Activated CD8-positive, alpha-beta memory T cell treated with anti-CD3 and anti-CD28 coated beads, Interleukin-2, amount 50 U/mL, for 4 hours (primary cell): ENCODE measurements at places on chromosomes 11 and 22.

DNA sequence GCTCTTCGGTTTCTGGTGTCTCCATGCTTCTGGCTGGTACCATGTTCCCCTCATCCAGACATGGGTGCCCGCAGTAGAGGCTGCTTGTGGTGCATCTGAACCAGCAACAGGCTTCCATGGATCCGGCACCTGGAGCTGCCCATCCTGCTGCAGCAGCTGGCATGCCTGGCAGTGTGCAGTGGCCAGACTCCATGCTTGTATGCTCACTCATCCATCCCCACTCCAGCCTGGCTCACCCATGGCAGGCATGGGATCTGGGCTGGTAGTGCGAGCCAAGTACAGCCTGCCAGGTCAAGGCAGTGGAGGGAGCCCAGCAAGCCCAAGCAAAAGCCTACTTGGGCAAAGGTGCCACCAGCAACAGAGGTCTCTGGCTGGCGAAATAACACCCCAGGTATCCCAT is 6.2 kb upstream of the OR5W2 start:
- no peak for DNase-seq

- DNase-seq: no peak
These were observed 14.0 kb downstream of the MPEG1 start for GRCh38 chr11:59198726-59199125.

DNA sequence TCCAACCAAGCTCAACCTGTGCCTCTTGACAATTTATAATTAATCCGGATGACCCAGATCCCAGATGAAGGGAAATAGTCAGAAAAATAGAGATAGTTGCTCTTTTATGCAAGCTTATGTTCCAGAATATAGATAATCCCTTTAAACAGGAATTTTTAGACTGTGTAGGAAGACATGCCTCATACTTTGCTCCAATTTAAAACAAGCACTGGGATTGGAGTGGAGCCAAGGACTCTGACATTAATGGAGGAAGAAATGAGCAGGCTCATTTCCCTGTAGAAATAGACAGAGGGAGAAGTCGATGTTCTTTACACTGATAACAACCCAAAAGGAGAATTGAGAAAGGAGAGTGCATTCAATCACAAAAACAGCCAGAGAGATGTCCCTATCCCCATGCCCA is 70.1 kb upstream of the LRRC55 start:
- no peak for DNase-seq

- no peak for DNase-seq
These were observed 496 bp upstream of the CST6 start for GRCh38 chr11:66011239-66011784.

DNA sequence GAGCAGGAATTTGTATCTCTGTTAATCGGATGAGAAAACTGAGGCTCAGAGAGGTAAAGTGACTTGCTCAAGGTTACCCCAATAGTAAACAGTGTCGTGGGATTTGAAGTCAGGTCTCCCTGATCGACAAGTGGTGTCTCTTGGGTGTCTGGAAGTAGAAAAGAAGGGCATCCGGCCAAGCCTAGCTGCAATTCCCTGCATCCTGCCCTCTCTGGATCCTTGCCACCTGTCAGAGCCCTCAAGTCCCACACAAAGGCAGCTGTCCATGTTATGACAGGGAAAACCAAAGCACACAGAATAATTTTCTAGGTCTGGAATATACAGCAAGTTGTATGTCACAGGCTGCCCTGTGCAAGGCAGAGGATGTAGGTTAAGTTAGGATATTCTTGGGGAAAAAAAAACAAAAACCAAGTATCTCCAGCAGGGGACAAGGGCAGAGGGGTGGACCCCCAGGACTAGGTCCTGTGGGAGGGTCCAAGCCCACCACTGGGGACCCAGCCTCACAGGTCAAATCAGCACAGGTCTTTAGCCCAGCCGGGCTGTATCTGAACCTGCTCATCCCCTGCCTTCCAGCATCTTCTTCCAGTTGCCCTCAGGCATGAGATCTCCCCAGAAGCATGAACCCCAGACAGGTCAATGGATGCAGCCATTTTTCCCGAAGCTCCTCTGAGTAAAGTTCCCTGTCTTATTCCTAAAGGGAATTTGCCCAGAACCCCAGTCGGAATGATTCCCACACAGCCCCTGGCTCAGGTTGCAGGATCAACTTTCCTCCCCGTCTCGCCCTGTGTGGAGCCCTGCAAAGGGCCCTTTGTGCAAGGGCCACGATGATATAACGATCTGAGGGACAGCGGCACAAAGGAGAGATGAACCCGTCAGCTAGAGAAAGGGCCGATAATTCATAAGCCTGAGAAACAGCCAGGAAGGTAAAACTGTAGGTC is 15.0 kb downstream of the USH1C start:
- no peak for DNase-seq

DNA sequence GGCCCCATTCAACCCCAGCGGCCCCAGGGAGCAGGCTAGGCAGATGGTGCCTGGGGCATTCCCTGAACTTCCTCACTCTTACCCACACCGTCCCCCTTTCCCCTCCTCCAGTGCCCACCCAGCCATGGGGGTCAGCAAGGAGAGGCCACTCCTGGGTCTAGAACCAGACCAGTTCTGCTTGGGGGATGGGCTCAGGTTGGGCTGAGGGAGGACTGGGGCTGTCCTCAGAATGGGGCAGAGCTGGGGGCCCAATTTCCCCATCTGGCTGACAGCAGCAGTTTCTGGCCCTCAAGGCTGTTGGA is 12.4 kb downstream of the SCYL1 start:
- DNase-seq: no peak

DNA sequence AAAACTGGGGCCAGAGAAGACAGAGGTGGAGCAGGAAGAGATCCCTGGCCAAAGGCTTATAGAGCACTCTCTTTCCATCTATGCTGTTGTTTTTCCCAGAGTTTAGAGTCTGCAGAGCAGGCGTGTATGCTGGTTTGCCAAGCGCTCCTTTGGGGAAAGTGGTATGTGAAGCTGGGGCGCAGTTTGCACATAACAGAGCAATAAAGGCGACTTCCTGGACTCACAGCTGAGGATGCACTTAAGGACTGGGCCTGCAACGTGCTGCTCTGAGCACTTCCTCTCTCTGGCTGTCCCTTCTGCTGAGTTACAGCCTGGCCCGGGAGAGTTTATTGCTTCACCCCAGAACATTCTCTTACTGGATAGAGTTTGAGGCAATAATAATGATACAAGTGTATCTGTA is 41.7 kb downstream of the THAP12 start:
- DNase-seq: no peak
